ENCODE measurements at places on chromosomes 1 and 21.

DNA sequence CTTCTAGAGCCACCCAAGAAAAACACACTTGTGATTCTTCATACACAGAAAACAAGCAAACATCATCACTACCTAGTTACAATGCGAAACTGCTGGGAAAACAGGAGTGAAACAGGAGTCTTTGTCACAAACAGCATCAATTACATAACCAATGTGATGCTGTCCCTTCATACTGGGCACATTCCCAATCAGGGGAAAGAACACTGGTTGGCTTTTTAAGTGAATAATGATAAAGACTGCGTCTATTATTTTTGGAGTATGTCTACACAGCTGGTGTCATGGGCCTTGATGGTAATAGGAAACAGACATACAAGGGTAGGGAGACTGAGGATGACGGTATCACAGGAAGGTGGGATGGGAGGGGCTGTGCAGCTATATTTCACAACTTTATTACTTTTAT is 43.3 kb downstream of the SIPA1L2 start:
- no peak for DNase-seq

DNA sequence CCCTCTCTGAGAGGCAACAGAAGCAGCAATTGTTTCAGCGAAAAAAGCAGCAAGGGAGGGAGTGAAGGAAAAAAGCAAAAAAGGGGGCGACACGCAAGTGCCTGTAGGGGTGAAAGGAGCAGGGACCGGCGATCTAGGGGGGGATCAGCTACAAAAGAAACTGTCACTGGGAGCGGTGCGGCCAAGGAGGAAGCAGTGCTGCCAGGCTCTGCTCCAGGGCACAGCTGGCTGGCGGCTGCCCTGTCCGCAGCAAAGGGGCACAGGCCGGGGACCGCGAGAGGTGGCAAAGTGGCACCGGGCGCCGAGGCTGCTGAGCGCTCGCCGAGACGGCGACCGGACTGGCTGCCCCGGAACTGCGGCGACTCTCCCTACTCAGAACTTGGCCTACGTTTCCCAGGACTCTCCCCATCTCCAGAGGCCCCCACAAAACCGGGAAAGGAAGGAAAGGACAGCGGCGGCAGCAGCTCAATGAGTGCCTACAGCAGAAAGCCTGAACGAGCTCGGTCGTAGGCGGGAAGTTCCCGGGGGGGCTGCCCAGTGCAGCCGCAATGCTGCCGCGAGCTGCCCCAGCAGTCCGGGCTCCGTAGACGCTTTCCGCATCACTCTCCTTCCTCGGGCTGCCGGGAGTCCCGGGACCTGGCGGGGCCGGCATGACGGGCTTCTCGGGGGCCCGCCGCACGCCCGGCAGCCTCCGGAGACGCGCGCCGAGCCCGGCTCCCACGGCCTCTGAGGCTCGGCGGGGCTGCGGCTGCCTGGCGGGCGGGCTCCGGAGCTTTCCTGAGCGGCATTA is 1.0 kb upstream of the CDKN2C start:
- DNase-seq = peak; percentile 36

- peak; percentile 57 for DNase-seq
These were observed 163.8 kb downstream of the EIF4G3 start for GRCh38 chr1:21012937-21013336.

- DNase-seq = no peak
These were observed 97.0 kb upstream of the GJB5 start for GRCh38 chr1:34657849-34658248.

DNA sequence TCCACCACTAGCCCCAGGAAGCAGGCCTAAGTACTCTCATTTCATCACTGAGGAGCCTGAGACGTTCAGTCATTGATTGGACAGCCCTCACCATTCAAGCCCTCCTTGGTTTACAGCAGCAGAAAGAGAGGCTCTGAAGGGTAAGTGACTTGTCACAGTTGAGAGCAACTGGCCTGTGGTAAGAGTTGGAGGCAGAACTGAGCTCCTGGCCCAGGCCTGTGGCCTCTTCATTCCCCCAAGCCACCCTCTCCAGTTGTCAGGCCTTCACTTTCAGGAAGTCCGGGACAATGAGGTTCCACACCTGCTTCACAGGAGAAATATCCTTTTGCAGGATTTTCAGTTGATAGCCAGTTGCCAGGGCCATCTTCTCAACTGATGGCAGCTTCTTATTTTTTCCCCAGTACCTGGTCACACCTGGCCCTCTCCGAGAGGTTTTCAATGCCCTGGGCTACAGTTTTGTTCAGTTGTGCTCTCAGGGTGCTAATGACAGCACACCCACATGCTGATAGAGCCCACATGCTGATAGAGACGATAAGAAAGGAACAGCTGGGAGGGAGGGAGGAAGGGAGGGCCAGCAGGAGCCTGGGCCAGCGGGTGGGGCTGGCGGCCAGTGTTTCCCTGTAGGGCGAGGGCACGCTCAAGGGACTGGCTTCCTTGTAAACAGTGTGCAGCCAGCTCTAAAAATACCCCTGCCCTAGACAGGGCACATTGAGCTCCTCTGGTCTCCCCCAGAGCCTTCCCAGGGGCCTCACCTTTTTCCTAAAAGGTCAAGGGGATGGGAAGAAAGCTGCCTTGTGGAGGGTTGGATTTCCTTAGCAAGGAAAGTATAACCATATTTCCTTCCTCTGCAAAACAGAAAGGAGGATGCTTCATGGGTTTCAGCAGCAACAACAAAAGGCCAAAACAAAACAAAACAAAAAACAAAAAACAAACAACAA is 112.7 kb upstream of the JUN start:
- DNase-seq = no peak

GRCh38 chr1:227901906-227902640 is 45.7 kb downstream of the WNT9A start:
- DNase-seq = peak; percentile 68

GRCh38 chr1:11384170-11384554 is 94.8 kb upstream of the DISP3 start:
- DNase-seq = no peak

- peak; percentile 45 for DNase-seq
These were observed 16.2 kb downstream of the SDCCAG8 start for GRCh38 chr1:243271996-243272395.

DNA sequence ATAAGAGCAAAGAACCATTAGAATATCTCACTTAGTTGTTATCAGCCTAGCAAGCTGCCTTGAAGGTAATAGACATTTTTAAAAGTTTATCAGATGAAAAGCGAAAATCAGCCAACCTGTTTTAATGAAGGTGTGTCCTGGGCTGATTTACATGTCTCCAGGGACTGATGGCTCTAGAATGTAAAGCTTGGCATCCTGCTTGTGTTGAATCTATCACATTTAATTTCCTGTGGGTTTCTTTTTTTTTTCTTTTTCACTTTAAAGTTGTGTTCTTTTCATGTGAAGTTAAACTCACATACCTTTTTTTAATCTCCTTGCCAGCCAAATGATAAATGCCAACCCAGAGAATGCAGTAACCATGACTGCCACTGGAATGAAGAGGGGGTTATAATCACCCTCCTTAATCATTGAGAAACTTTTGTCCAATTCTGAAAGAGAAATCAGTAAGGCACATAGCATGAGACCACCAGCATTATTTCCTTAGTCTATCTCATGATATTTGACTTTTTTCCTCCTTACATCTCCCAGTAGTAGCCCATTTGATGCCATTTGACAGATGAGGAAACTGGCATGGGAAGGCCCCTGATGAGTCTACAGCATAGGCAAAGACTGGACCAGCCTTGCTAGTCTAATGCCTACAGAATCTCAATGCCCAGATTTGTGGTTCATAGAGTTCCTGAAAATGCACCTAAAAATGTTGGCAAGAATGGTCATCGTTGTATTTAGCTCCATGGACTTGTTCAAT is 10.0 kb downstream of the SELL start:
- DNase-seq = no peak

DNA sequence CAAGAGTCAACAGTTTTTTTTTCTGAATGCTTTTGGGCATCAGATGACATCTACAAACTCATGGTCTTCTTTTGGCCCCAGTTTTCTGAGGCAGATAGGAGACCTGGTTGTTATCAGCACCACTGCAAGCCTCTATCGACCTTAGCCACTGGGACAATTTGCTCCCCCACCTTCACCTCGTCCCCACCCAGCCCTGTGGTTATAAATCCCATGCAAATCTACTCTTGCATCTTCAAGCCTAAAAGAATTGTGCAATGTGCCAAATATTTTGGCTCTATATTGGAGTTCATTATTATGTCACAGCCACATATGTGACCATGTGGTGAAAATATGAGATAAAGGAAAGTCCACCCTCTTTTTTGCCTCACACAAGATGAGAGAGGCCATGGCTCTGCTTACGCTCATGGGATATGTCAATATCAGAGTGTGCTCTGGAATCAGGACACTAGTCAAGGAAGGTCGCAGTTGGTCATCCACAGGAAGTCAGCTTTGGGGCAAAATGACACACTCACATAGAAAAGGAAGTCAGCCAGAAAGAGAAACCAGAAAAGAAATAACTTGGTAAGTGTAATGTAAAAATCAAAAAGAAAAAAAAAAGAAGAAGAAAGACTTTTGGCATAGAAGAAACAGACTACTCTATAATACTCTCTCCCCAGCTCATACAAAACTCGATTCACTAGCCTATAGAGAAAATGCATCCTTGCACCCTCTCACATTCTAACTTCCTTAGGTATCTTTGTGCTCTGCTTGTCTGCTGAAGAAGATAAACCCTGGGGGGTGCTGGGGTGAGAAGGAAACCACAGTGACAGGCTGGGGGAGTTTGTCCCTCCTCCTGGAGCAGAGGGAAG is 21.2 kb downstream of the SLC30A10 start:
- no peak for DNase-seq

- no peak for DNase-seq
These were observed 4.1 kb downstream of the RWDD3 start for GRCh38 chr1:95237981-95238703.

DNA sequence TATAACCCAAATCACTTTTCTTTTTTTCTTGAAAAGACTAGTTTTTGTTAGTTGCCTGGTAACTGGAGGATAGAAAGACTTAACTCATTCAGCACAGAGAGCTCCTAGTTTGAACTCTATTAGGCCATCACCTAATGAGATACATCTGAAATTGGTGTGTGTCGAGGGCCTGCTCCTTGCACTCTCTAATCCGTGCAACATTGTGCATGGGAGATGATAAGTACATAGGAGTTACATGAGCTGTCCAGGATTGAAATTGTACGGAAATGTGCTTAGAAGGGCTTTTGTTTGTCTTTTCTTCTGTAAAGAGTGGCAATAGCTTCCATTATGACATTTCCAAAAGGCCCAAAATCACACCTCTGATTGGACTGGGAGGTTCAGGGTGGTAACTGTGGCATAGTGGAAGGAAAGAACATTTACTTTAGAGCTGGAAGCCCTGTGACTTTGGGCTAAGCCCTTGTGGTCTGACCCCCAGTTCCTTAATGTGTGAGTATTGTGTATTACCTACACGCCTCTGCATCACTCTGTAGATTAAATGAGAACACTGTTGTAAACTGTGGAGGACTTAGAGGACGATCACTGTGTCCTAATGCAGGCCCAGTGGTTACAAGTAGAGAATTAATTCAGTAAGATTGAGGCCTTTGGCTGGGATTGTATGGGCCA is 71.2 kb downstream of the FGGY start:
- no peak for DNase-seq
